ENCODE measurements at places on chromosomes 2 and 18.

DNA sequence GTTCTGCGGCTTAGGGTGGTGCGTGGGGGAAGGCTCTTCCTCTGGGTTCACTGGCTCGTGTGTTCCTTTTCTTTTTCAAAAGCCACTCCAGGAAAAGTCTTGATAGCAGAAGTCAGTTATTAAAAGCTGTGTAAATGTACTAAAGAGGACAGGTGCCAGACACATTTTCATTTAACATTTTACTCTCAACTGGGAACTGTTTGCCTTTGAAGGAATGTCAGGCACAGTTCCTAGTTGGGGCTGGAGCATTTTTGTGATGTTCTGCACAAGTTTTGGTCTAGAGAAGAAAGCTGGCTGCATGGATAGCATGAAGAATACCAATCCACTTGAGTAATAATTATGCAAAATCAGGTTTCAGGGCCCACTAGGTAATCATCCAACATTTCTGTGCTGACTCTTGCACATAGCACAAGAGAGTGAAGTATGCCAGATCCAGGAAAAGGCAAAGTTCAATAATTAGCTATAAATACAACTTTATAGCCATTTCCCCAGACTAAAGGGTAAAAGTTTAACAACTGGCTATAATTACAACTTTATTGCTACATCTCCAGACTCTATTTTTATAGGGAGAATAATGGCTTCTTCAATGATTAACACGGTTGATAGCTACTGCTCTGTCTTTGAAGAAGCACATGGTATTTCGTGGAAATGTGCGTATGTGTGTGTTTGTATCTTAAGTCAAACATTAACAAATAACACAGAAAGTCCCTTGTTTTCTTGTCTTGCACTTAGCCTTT, 16.2 kb downstream of the SCYGR8 start:
- no peak for DNase-seq

GRCh38 chr2:47738331-47738730, 44.6 kb upstream of the MSH6 start:
- no peak for DNase-seq

- no peak for DNase-seq
Observed at GRCh38 chr2:171393487-171393886, 40.3 kb downstream of the METTL8 start.

DNA sequence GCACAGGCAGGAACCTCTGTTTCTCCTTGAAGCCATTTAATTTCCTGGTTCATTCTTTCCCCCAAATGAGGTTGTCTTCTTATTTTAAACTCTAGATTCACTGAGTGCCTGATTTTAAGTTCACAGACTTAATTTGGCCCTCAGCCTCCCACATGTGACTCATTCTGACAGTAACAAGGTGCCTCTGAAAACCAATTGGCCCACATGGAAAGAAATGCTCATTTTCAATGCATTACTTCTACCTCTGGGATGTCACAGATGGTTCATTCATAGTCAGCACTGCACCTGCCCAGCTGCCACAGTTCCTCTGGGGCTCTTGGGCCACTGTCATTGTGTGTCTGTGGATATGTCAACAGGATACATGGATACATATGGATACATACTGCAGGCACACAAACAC, 140.4 kb upstream of the CAPN13 start:
- DNase-seq: no peak

GRCh38 chr2:103401621-103402020, 639.8 kb downstream of the TMEM182 start:
- no peak for DNase-seq

DNA sequence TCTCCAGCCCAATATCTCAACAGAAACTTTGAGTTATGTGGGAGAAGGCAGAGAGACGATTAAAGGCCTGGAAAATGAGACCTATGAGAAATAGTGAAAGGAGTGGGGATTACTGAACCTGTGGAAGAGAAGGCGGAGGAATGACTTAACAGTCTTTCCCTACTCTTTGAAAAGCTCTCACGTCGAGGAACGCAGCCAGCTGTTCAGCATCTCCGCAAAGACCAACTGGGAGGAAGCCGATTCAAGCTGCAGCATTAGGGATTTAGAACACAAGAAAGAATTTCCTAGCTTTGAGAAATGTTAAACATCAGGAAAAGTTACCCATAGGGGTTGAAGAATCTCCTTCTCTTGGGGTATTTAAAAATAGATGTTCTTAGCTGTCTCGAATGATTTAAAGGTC, 233.2 kb upstream of the PARD3B start:
- DNase-seq: no peak

DNA sequence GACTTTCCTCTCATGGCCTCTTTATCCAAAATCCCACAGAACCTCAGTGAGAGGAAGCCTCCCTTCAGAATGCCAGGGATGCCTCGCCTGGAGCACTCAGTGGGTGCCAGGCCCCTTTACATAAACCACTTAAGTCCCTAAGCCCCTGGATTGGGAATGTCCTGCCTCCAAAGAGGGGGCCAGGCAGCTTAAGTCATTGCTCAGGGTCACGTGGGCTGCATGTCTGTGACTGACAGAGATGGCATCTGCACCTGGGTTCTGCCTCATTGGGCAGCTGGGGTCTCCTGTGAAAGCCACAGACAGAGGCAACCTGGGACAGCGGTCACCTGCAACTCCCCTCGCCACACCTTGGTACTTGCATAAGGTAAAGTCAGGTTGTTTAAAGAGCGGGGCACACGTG, 93.5 kb downstream of the MYT1L start:
- no peak for DNase-seq

GRCh38 chr18:61992923-61993322, 100.1 kb upstream of the RNF152 start:
- no peak for DNase-seq

GRCh38 chr18:37421341-37422077, 144.1 kb downstream of the CELF4 start:
- DNase-seq: no peak

DNA sequence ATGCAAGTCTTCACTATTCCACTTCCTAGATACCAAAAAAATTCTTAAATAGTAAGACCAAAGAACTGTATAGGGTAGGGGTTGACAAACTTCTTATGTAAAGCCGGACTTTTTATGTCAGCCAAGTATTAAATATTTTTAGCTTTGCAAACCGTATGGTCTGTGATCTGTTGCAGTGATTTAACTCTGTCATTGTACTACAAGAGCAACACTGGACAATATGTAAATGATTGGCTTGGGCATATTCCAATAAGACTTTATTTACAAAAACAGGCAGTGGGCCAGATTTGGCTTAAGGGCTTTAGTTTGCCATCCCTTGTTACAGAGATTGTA, 48.0 kb downstream of the MGAT5 start:
- no peak for DNase-seq

Data from activated T-cell treated with anti-CD3 and anti-CD28 coated beads, Interleukin-2, amount 50 U/mL, for 24 hours (primary cell).